Diencephalon (tissue), 1 donor: ENCODE measurements at places on chromosomes 2 and 18. TPM values are rescaled to one million over a fixed set of nuclear protein-coding genes. Genes with fewer than 3 reads are reported as not detected.

The PARD3B gene
- total RNA-seq: 16.8 TPM

The GPR39 gene
- 1.2 TPM for total RNA-seq

The DLX2 gene
- 5.8 TPM for total RNA-seq

The RTP5 gene
- 13.8 TPM for total RNA-seq
